G401 (cell line): ENCODE measurements at places on chromosomes 7 and 10.

GRCh38 chr7:97959046-97959445 is 30.9 kb downstream of the OCM2 start:
- no peak for DNase-seq

GRCh38 chr7:36045326-36045725 is 107.7 kb upstream of the EEPD1 start:
- DNase-seq = no peak

GRCh38 chr10:80201608-80202141 is 3.7 kb downstream of the ANXA11 start:
- DNase-seq = no peak

DNA sequence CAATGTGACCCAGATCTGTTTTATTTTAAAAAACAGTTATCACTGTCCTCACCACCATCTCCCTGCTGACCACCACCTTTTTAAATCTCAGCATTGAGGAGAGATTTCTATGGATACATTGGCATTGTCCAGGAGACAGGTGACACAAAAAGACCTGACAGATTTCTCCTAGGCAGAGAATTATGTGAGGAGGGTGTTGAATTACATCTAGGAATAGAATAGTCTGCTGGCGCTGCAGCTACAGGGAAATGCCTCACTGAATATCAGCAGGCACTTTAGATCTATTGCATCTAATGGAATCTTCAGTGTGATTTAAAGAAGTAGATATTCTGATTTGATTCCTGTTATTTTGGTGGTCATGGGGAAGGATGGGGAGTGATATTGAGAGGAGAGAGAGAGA is 593.5 kb downstream of the NRG3 start:
- DNase-seq = no peak

DNA sequence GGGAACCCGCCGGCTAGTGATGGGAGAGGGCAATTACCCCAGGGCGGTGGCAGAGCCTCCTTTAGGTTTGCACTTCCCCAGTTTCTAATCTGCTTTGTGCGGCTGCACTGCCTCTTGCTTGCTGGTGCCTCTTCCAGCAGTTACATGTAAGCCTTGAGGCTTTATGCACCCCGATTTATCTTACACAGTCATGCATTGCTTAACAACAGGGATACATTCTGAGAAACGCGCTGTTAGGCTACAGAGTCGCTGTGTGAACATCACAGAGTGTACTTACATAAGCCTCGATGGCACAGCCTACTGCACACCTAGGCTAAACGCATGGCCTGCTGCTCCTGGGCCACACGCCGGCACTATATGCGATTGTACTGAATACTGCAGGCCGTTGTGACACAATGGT is 155.6 kb upstream of the MKI67 start:
- DNase-seq = no peak

DNA sequence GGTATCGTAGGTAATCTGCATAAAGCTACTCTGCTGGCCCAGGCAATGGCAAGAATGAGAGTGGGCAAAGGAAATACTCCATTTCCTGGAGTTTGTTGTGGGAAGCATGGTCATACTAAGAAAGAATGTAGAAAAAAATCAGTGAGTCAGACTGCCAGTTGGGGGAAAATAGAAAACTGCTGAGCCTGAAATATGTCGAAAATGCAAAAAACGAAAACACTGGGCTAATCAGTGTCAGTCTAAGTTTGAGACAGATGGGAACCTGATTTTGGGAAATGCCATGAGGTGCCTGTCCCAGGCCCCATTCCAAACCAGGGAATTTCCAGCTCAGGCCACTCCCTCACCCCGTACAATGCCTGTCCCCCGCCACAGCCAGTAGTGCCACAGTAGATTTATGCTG is 150.0 kb downstream of the ZNF33B start:
- DNase-seq = no peak

DNA sequence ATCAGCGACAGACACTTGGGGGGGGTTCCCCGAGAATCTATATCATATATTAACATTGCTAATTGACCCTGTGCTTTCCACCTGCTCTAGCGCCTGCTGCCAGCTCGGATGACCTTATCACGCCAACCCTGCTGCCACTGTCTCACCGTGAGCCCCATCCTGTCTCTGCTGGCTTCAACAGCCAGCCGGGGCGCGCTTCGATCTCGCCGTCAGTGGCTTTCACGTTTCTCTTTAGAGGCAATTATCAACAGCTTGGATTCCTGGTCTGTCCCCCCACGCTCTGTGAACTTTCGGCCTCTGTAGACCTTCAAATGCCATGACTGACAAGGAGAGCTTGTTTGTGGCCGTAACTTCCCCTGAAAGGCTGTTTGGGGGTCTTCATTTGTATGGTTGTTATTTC is 123.0 kb downstream of the EBF3 start:
- DNase-seq = no peak

DNA sequence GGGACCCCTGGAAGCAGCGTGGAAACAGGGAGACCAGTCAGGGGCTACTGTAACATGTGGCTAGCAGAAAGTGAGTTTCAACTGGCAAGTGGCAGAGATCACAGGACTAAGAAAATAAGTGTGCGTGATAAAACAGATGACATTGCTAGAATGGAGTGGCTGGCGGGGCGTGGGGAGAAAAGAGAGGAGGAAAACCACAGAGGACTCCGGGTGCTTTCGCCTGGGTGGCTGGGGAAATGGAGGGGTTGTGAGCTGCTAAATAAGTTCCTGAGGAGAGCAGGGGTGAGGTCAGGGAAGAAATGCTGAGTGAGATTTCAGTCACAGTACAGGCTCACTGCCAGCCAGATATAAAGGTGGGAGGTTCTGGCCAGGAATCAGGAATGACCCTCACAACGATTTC is 166.9 kb downstream of the MYOF start:
- no peak for DNase-seq

GRCh38 chr10:63154546-63155387 is 21.6 kb downstream of the NRBF2 start:
- DNase-seq = no peak

GRCh38 chr10:1377740-1378397 is 321.7 kb downstream of the WDR37 start:
- DNase-seq = no peak

DNA sequence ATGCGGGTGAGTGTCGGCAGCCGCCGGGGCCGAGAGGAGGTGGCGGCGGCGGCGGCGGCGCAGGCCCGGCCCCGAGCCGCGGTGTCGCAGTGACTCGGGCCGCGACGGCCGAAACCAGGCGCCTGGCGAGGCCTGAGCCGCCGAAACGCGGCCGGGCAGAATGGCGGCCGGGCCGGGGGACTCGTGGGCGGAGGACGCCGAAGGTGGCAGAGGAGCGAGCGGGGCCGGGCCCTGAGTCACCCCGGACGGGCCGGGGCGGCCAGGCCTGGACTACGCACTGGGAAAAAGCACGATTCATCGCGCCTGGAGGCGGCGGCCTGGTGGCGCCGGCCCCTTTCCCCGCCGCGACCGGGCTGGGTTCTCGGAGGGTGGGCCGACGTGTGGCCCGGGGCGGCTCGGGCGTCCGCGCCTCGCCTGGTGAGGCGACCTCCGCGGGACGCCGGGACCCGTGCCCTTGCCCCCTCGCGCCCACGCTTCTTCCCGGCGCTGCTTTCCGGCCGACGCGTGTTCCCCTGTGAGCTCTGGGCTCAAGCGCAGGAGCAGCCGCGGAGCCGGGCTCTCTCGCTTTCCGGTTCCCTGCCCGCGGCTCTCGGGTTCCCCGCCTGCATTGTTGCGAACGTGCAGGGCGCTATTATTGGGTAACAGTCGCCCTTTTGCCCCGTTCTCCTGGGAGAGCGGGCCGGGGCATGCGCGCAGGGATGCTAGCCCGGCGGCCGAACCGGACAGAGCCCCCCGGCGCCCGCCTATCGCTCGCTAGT is 500 bp downstream of the CUL1 start:
- DNase-seq = peak; percentile 19

DNA sequence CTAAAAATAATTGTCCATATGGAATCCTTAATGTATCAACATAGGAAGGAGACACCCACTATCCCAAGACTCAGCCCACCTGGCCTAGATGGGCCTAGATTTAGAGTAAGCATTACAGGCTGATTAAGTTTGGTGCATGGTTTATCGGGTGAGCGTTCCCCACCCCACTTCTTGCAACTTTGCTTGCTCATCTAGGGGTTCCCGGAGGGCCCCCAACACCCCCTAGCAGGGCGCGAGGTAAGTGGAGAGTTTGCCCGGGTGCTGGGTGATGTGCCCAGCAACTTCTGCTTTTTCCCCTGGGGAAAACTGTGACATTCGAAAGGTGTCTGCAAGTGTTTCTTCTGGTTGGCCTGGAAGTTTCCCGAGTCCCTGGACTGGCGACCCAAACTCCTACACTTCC is 31.7 kb downstream of the SKIDA1 start:
- no peak for DNase-seq

DNA sequence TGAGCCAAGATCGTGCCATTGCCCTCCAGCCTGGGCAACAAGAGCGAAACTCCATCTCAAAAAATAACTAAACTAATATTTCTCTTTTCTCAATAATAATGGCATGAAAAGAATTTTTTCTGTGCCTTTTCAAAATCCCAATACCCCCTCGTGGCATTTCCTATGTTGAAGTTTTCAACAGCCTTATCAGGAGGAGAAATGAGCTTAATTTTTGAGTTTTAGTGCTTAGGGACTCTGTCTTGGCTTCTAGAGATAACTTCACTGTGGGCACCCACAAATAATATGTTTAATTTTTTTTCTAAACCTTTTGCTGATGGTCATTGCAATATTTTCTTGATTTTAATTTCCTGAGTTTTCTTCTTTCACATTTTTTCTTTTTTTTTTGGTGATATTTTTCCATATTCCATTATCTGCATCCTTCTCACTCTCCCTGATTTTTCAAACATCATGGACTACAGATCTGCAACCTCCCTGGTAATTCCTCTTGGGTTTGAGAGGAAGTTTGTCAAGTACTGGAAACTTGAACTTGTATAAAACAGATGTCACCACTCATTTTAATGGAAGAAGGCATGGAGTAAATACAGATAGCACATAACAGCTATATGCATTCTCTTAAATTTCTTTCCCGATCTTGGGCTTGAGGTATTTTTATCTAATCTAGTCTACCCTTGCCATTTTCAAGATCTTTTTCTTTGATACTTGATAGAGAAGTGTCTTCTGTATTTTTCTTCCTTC is 84.0 kb downstream of the KAT6B start:
- DNase-seq = no peak

DNA sequence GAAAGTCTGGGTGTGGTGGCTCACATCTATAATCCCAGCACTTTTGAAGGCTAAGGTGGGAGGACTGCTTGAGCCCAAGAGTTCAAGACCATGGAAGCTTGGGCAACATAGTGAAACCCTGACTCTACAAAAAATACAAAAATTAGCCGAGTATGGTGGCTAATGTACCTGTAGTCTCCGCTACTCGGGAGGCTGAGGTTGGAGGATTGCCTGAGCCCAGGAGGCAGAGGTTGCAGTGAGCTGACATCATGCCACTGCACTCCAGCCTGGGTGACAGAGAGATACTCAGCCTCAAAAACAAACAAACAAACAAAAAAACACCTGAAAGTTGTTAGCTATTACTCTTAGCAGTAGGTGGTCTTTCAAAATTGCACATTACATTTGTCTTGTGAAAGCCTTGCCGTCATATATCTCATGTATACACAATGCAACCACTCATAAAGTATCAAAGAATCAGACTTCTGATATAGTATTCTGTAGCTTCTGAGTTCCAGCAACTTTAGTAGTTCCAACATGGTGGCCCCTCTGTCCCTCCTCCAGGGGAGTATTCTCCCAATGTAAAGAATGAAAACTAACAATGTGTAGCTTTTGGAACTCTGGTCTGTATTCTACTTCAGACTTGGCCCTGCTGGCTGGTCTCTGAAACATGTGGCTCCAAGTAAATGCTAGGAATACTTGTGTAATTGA is 101.5 kb downstream of the ZNF92 start:
- no peak for DNase-seq

DNA sequence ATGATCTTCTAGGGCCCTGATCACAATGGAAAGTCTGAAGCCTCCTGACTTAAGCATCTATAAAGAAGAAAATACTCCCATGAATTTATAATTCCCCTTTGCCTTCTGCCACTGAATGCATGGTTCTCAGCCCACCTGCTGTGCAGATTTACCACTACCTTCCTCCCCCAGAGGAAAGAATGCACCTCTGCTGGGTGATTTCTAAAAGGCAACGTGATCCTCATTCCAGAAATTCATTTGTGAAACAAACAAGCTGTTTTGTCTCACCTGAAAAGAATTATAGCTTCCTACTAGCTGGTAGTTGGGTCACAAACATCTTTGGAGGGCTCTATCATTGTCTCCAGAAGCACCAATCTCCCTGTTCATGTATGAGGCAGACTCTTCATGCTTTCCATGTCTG is 320.2 kb downstream of the CDC14C start:
- DNase-seq = no peak

GRCh38 chr10:76554478-76554877 is 1083.1 kb downstream of the KCNMA1 start:
- no peak for DNase-seq

GRCh38 chr7:15816835-15817426 is 130.4 kb upstream of the MEOX2 start:
- DNase-seq = no peak

GRCh38 chr10:3414667-3415023 is 242.1 kb upstream of the PITRM1 start:
- DNase-seq = no peak

DNA sequence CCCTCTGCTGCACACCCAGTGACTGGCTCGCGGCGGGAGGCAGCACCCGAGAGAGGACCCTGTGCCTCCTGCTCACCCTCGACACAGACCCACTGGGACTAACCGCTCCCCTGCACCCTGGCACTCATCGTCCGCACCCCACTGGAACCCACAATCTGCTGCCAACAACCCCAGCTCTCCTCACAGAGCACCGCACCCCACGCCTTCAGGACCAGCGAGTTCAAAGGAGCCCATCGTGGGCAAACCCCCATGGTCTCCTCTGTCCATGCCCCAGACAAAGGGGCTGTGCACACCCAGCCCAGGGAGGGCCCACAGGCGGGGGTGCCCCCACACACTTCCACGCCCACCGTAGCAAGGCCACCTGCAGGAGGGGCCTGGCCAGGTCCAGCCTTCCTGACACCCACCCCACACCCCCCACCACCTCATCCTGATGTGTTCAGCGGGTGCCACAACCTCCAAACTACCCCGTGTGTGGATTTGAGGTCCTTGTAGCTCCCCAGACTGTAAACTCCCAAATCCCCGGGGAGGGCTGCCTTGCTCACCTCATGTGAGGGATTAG is 14.0 kb downstream of the RASGEF1A start:
- no peak for DNase-seq

- no peak for DNase-seq
Observed at GRCh38 chr7:25802057-25802456, 349.9 kb upstream of the NFE2L3 start.

DNA sequence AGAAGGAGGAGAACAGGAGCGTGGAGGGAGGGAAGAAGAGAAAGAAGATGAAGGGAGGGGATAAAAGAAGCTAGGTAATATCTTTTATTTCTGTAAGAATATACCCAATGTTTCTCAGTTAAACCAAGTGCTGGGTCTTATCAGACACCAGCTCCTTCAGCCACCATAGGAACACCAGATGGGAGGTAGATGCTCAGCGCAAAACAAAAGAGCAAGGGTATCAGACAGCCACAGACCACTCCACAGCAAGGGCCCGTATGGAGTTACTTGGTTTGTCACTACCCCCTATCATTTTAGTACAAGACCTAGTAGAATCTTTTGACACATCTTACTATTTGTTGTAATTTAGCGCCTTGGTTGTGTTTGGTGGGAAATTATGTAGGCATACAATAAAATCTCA is 65.9 kb upstream of the FAM133B start:
- DNase-seq = no peak
